ENCODE measurements at places on chromosomes 2 and 18.

DNA sequence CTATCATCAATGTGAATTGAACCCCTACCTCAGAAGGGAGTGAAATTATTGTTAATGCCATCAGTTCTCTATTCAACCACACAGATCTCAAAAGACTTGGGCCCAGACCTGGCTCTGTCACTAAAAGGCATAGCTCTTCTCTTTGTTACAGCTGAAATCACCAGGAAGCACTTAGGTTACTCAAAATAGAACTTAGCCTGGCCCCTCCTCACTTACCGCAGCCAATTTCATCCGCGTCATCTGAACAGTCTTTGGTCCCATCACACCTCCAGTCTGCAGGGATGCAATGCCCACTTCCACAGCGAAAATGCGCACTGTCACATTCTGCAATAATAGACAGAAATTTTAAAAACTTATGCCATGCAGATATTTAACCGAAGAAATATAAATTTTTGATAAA is 41.8 kb downstream of the LRP2 start:
- no peak for DNase-seq

DNA sequence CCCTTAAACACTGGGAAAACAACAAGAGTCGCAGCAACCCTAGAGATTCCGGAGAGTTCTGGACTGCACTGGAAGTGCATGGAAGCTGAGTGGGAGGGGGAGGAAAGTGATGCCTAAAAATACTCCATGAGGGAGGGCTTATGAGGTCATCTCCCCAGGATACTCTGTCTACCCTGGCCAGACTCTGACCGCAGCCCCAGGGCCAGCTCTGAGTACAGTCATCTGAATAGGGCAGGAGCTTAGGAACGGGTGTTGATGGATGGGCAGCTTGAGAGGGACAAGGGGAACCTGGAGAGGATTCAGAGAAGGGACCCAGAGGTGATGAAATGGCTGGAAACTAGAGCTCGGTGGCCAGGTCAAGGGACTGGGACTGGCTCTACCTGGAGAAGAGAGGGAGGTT is 79.3 kb upstream of the IGFBP5 start:
- no peak for DNase-seq

- no peak for DNase-seq
Observed at GRCh38 chr18:13218997-13219396, 437 bp downstream of the LDLRAD4 start.

GRCh38 chr2:63050334-63051041 is at the start of gene OTX1:
TSS of gene OTX1 (plus strand) at chr2:63050830. CDS start at chr2:63052991, 2,161 bp downstream.
- peak; percentile 98 for DNase-seq

DNA sequence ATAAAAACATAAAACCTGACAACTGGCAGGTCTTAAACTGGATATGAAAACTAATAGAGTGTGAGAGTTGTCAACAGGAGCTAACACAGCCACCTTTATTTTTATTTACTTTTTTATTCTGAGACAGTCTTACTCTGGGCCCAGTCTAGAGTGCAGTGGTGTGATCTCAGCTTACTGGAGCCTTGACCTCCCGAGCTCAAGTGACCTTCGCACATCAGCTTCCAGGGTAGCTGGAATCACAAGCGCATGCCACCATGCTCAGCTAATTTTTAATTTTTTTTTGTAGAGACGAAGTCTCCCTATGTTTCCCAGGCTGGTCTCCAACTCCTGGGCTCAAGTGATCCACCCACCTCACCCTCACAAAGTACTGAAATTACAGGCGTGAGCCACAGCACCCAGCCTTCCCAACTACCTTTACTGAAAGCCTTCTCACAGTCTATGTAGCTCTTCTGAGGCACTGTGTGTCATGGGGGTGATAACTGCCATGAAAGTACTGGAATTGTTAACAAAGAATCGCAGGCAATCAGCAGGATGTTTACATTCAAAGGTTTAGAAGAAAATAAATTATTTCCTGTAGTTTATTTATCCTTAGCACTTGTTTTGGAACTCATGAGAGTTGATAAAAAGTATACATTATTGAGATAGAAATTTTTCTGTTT is 24.3 kb downstream of the GDF7 start:
- no peak for DNase-seq

GRCh38 chr2:106703161-106703560 is 182.8 kb downstream of the ST6GAL2 start:
- DNase-seq = no peak

GRCh38 chr2:39024833-39025232 is 96.0 kb downstream of the SOS1 start:
- DNase-seq = no peak

GRCh38 chr2:677959-678550 is 849 bp upstream of the TMEM18 start:
- no peak for DNase-seq

DNA sequence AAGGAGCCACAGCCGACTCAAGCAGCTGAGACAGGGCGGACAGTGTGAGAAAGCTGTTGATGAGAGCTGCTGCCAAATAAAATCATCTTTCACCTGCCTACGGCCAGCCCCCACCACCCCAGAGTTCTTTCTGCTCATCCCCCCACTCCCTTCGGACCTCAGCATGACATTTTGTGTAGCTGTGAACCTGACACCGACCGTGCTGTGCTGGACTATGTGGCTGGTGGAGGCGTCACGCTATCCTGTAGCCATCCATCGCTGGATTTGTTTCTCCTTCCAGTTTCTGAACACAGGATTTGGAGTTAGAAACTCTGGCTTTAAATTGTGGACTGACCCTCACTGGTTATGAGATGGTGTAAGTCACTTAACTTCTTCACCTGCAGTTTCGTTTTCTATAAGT is 317.3 kb downstream of the DCDC2C start:
- no peak for DNase-seq

- peak; percentile 89 for DNase-seq
Observed at GRCh38 chr2:70919672-70920366, 15.9 kb upstream of the ATP6V1B1 start.

GRCh38 chr2:127591221-127591923 is 54.6 kb upstream of the GPR17 start:
- peak; percentile 95 for DNase-seq

All from H7 (cell line).